Fibroblast of skin of scalp (primary cell): ENCODE measurements at places on chromosomes 12 and 14.

GRCh38 chr14:32397861-32398640 lies 69.0 kb downstream of the AKAP6 start:
- DNase-seq: peak; percentile 76

DNA sequence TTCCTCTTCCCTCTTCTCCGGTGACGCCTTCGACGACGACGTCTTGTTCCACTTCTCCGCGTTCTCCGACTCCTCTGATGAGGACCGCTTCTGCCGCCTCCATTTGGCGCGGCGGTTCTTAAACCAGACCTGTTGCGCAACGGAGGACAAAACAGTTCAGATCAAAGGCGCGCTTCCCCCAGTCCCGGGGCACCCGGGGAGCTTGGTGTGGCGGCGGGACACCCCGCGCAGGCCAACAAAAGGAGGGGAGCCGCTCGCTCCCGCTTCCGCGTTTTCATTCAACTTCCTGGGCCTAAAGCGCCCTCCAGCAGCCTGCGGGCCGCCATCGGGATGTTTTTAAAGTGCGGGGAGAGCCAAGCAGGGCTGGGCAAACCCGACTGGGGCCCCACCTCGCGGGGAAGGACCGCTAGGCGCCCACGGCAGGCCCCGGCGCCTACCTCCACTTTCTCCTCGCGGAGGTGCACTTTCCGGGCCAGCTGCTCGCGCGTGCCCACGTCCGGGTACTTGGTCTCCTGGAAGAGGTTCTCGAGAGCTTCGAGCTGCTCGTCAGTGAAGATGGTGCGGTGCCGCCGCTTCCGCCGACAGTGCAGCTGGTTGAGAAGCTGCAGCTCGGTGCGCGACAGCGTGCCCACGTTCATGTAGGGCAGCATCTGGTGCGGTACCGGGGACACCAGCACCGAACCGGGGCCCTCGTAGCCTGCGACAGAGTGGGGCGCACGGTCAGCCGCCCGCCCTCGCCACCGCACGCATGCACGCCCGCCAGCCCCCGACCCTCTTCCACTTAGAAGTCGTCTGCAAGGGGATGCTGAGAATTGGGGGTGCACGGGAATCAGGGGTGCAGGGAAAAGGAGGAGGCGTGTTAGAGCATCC lies 1.2 kb downstream of the GSC start:
- no peak for DNase-seq

- DNase-seq: peak; percentile 24
These were observed 65.3 kb downstream of the FOXN3 start for GRCh38 chr14:89351516-89352404.

- DNase-seq: no peak
These were observed 1.2 kb downstream of the KIF26A start for GRCh38 chr14:104139460-104140212.

- DNase-seq: peak; percentile 32
These were observed 19.3 kb downstream of the NT5DC3 start for GRCh38 chr12:103821773-103822172.

GRCh38 chr14:22887260-22887989 lies 4.4 kb downstream of the REM2 start:
- peak; percentile 78 for DNase-seq

DNA sequence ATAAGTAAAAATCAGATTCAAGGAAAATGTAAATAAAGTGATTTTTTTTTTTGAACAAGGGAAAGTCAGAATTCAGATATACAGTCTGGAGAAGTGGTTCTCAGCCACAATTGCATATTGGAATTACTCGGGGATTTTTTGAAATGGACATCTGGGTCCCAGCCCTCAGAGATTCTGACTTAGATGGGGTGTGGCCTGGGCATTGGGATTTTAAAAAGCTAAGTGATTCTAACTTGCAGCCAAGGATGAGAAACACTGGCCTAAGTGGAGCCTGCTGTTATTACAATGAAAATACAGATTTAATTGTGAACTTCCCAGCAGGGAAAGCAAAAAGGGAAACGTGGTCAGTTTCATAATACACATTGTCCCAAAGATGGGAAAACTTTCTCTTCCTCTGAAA lies 273.8 kb downstream of the TTC8 start:
- DNase-seq: no peak

GRCh38 chr12:43805149-43805859 lies 813 bp downstream of the TWF1 start:
- peak; percentile 3 for DNase-seq
